ENCODE measurements at places on chromosomes 16 and 17.

GRCh38 chr17:63405741-63406261 is 40.3 kb downstream of the CYB561 start:
- peak; percentile 81 for DNase-seq

GRCh38 chr17:64028874-64029464 is 8.5 kb upstream of the ICAM2 start:
- DNase-seq, result peak; percentile 66

- DNase-seq, result no peak
Observed at GRCh38 chr16:259226-259625, 16.5 kb downstream of the RGS11 start.

DNA sequence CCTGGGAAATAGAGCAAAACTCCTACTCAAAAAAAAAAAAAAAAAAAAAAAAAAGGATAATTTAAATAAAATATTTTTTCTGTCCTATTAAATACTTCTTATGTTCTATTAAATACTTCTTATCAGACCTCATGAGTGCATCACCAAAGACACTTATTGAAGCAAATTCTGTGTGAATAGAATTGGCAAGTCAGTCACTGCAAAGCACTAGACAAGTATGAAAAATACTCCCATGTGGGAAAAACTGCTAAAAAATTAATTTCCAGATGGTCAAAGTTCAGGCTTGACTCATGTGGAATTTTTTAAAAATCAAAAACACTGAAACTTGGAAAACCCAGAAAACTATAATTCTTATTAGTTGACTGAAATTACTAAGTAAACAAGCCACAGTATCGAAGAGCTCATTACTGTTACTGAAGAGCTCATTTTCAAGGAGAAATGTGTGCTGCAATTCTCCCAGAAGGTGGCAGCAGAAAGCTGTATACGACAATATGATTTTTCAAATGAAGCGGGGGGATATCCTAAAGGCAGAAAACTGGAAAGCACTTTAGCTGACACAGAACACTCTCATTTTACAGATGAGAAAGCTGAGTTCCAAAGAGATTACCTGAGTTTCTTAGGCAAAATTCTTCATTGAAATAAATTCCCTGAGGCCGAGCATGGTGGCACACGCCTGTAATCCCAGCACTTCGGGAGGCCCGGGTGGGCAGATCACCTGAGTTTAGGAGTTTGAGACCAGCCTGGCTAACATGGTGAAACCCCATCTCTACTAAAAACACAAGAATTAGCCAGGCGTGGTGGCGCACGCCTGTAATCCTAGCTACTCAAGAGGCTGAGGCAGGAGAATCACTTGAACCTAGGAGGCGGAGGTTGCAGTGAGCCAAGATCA is 15.9 kb upstream of the FBXO47 start:
- peak; percentile 80 for DNase-seq

GRCh38 chr16:65497571-65497970 is 375.7 kb upstream of the CDH11 start:
- peak; percentile 29 for DNase-seq

GRCh38 chr16:67150047-67150832 is 558 bp downstream of the B3GNT9 start:
- peak; percentile 65 for DNase-seq

DNA sequence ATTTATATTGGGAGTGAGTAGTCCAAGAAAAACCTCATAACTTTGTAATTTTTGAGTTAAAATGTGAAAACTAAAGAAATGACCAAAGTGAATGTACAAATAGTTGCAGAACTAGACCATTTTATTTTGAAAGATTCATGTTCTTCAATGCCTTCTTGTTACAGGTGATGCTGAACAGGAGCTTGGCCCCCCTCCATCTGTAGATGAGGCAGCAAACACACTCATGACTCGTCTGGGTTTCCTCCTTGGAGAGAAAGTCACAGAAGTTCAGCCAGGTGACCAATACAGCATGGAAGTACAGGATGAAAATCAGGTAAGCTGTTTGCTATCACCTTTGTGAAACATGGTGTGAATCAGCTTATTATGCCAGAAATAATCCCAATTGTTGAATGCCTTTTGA is 227.8 kb downstream of the TANC2 start:
- DNase-seq, result no peak
